ENCODE measurements at places on chromosomes 7 and 10.

GRCh38 chr7:67729771-67730170 lies 733.1 kb downstream of the TYW1 start:
- no peak for DNase-seq

DNA sequence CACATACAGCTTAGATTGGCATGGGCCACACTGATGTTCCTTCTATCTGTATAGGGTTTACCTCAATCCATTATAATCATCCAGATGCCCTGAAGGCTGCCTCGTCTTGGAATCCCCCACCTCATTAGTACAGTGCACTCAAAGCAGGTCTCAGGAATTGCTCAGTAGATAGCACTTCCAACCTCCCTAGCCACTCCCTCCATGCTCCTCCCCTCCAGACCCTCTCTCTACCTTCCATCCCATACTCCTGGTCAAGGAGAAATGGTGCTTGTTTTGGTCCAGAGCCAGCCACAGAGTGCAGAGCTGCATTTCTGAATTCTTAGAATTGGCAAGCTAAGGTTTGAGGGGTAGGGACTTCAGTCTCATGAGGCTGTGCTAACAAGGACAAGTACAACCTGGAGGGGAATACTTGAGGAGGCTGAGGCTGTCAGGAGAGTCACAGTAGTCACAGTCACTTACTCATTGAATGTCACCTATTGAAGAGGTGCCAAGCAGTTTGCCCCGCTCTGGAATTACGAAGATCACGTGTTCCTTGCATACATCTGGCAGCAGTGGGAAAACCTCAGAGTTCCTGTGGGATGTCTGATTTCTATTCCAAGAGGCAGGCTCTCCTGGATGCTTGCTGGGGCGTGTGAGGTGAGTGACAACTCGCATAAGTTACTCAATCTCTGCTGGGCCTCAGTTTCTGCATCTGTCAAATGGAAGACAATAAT lies 60.7 kb upstream of the ZNF746 start:
- DNase-seq, result no peak

GRCh38 chr7:130906575-130906974 lies 172.6 kb upstream of the KLF14 start:
- DNase-seq, result no peak

DNA sequence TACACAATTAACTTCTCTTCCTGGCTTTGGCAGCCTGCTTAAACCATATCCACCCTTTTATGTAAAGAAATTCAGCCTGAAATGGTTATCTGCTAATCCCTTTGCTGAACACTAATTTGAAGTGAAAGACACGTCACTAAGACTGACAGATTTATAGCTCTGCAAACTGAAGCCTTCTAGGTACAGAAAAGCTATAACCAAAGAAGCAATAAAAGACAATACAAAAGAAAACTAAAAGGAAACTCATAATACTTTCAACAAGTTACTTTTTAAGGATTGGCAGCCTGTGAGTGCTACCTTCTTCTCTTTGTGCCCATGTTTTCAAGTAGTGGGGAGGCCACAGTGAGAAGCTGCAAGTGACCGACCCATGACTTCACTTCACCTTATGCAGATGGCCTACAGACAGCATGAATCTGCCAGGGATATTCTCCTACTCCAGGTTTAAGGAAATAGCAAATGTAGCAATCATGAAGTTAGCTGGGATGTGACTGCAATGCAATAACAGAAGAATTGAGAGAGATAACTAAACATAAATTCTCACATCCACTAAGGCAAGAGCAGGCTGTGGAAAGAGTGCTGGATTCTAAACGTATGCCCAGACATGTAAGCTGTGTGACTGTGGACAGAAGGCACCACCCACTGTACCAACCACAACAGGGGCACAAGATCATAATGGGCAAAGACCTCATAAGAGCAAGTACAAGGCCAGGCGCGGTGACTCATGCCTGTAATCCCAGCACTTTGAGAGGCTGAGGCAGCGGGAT lies 10.7 kb upstream of the SPOCK2 start:
- no peak for DNase-seq

DNA sequence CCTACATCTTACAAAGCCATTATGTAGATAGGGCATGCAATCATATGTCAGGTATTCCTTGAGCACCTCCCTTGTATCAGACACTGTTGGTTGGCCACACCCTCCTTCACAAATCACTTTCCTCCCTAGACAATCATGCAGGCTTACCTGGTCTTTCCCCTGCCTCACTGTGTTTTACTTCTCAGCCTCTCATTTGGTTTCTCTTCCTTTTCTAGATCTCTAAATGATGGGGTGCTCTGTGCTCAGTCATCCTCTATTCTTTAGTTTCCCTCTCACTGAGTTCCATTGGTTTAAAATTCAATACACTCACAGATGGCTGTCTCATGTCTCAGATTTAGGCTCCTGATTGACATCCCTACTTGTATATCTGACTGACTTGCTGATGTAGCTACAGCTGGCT lies 31.4 kb downstream of the ANK3 start:
- no peak for DNase-seq

DNA sequence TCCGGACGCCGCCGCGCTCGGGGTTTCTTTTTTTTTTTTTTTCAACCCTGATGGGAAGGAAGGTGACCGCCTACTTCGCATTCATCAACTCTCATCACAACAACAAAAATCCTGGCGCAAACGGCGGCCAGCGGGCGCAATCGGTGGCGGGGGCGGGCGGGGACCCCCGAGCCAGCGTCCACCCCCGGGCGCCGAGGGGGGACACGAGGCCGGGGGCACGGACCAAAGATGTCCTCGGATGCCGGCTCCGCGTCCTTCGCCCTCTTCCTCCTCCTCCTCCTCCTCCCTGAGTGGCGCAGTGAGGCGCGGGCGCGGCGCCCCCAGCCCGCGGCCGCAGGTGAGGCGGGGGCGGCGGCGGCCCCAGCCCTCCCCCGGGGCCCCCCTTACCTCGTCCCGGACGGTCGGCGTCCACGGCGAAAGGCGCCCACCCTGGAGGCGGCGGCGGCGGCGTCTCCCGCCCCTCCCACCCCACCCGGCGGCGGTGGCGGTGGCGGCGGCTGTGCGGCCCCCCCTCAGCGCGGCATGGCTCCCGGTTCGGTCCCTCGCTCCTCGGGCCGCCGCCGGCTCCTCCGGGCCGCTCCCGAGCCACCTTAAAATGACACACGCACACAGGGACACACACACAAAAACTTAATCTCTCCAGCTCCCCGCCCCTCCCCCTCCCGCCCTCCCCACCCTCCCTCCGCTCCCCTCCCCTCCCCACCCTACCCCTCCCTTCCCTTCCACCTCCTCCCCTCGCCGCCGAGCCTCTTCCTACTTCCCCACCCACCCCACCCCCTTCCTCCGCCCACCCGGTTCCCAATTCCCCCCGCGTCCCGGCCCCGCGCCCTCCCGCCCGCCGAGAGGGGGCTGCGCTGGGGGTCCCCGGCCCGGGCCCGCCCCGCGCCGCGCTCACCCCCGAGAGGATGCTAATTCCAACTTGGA lies at the start of gene CTBP2:
Gene CTBP2 (minus strand): TSS at position 632 of the 924 bp plus-strand sequence.
- no peak for DNase-seq

- no peak for DNase-seq
These were observed 994.4 kb upstream of the POT1 start for GRCh38 chr7:125924037-125924436.

- no peak for DNase-seq
These were observed 7.2 kb upstream of the ADAM22 start for GRCh38 chr7:87926581-87927461.

DNA sequence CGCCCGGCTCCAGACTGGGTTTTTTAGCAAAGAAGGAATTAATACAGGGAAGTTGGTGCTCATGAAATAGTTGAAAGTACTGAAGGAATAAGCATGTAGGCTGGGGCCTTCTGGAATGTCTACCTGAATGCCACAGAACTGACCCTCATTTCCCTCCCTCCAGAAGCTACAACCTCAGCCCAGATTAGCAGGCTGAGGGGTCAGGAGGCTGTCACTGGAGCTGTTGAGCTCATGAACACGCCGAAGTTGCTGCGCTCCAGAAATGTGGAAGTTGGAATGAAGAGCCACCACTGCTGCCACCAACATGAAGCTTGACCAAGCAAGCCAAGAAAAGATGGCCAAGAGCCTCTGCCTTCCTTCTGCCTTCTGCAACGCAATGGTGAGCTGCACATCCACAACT lies 52.2 kb upstream of the KMT2E start:
- DNase-seq, result no peak

GRCh38 chr7:105127179-105127578 lies 113.2 kb downstream of the KMT2E start:
- DNase-seq, result no peak

DNA sequence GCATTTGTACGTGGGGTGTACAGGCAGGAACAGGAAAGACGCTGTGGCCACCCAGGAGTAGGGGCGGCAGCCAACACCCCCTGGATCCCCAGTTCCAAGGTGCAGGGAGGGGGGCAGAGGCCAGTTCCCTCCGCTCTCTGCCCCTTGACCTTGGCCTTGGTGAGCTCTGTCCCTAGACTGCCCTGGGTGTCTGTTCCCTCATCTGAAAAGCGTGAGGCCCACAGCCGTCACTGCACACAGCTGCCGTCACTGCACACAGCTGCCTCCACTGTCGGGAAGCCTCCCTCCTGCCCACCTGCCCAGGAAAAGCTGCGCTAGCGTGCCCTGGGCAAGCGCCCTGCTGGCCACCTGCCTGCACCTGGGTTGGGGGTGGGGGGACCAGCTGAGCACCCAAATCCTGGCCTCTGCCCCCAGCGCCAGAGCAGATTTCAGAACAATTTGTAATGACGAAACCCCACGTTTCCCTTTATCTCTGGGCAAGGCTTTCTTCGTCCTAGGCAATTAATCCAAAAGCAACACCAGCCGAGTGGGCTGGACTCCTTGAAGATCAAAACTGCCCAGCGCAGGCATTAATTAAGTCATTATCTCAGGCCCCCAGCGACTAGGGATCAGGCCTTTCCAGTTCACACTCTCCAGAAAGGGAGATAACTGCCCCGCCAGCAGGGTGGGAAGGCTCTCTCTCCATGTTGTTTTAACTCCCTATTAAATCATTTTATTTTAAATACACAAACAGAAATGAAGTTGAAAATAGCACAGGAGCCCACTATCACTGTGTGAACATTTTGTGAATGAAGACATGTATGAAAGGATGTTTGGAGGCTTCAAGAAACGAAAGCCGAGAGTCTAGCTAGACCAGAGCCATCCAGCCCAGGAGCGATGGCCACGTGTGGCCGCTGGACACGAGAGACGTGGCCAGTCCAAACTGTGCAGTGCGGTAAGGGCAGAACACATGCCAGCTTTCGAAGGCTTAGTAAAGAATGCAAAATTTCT lies 4.0 kb upstream of the PDGFA start:
- DNase-seq, result no peak

GRCh38 chr10:6256439-6256838 lies 53.7 kb downstream of the PFKFB3 start:
- no peak for DNase-seq

GRCh38 chr10:28652703-28653102 lies 24.6 kb upstream of the BAMBI start:
- no peak for DNase-seq

GRCh38 chr10:91683975-91684374 lies 51.1 kb upstream of the PPP1R3C start:
- no peak for DNase-seq

DNA sequence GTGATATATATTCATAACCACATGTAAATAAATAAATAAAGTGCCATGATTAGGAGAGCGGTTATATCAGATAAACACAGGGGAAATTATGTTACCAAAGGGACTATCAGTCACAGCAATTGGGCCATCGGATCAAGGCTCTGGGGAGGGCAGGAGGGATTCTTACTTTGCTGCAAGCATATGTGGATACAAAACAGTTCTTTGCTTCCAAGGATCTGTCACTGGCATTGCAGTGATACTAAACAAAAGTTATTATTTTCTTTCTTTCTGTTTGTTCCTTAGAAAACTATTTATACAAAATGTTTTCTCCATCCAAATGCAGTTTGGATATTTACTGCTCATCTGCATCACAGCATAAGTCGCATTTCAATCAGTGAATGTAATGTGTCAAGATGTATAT lies 188.4 kb upstream of the MGMT start:
- DNase-seq, result no peak

DNA sequence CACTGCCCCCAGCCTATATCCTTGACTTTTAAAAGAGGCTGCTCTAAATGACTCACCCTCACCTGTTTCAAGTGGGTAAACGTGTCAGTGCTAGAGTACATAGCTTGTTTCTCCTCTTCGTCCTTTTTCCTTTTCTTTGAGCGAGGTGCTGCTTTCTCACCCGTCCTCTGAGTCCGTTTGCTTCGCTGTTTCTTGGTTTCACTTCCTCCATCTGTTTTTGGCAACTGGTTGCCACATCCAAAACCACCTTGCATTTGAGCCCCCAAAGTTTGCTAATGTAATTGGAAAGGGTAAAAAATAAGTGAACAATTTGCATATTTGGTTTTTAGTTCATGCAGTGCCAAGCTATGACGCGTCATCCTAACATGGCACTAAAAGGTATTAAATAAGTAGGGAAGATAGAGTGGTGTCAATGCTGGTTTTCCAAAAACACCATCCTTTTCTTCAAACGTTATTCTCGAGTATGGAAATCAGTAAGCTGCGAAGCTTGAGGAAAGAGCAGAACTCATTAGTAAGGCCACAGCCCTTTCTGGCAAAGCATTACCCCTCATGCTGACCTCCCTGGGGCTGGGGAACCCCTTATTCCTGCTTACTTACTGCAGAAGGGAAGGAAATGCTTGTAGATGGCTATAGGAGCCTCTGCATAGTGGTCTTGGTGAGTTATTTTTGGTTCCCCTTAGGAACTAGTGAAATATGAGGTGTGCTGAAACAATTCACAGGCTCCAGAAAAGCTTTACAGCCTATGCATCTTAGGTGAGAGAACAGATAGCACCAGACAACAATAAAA lies 133.5 kb downstream of the GALNT11 start:
- no peak for DNase-seq

- no peak for DNase-seq
These were observed 69.1 kb upstream of the PDSS1 start for GRCh38 chr10:26628395-26628794.

DNA sequence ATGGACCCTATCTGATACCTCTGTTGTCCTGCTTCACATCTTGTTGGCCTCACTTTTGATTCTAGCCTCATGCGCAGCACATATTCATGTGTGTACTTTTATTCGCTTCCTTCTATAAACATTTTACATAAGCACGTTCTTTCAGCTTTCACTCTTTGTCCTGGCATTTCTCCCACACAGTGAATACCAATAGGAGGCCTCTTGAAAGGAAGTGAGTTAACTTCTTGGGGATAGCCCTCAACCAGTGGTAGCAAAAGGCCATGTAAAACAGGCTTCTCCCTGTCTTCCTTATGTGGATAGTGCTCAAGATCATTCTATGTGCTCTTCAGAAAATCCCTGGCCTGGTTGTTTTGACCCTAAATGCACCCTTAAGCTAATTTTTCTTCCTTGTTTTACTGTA lies 633.9 kb upstream of the MBL2 start:
- no peak for DNase-seq
